ENCODE measurements at places on chromosomes 4 and X. TPM values are rescaled to one million over a fixed set of nuclear protein-coding genes. Genes with fewer than 3 reads are reported as not detected.

VCX3B gene
- not detected for total RNA-seq

SOWAHB gene
- total RNA-seq = 23.3 TPM

MFAP3L gene
- 14.2 TPM for total RNA-seq

PDCL2 gene
- total RNA-seq = not detected

HSD17B13 gene
- total RNA-seq = 0.04 TPM

GJB1 gene
- not detected for total RNA-seq

DCHS2 gene
- total RNA-seq = 3.1 TPM

LNX1 gene
- total RNA-seq = 6.9 TPM

FAAH2 gene
- 5.3 TPM for total RNA-seq

TBC1D8B gene
- 1.3 TPM for total RNA-seq

CNGA1 gene
- not detected for total RNA-seq

PRDM8 gene
- total RNA-seq = 0.17 TPM

SPATA4 gene
- total RNA-seq = 0.34 TPM

GAK gene
- 105 TPM for total RNA-seq

FAM47B gene
- total RNA-seq = not detected

SASH3 gene
- total RNA-seq = not detected

EXOC1L gene
- not detected for total RNA-seq

PNMA6F gene
- total RNA-seq = not detected

CSAG3 gene
- not detected for total RNA-seq

NR3C2 gene
- 2.5 TPM for total RNA-seq

ADGRG2 gene
- 0.88 TPM for total RNA-seq

APLN gene
- total RNA-seq = 0.14 TPM

TLR10 gene
- total RNA-seq = not detected

SLC6A14 gene
- total RNA-seq = 0.13 TPM

ASB12 gene
- not detected for total RNA-seq

ARHGAP36 gene
- total RNA-seq = not detected

TCP11X2 gene
- 0.42 TPM for total RNA-seq

TMEM156 gene
- 5.2 TPM for total RNA-seq

PABPC1L2B gene
- total RNA-seq = 0.17 TPM

TMPRSS11D gene
- not detected for total RNA-seq

CXXC4 gene
- total RNA-seq = 0.50 TPM

HS6ST2 gene
- 6.6 TPM for total RNA-seq

NUDT10 gene
- total RNA-seq = 5.8 TPM

RAB33A gene
- total RNA-seq = 3.2 TPM

ALAS2 gene
- total RNA-seq = not detected

OPRPN gene
- not detected for total RNA-seq

PRR32 gene
- total RNA-seq = not detected

SPATA18 gene
- 11.0 TPM for total RNA-seq

RBMXL3 gene
- total RNA-seq = not detected

MYOZ2 gene
- total RNA-seq = not detected

MAD2L1 gene
- 8.1 TPM for total RNA-seq

PAGE1 gene
- total RNA-seq = not detected
